ENCODE measurements at places on chromosomes 5 and 9.

- DNase-seq, result no peak
Observed at GRCh38 chr5:76371960-76372322, 31.1 kb upstream of the IQGAP2 start.

GRCh38 chr5:59178482-59178881 is 595.6 kb downstream of the RAB3C start:
- DNase-seq, result no peak

DNA sequence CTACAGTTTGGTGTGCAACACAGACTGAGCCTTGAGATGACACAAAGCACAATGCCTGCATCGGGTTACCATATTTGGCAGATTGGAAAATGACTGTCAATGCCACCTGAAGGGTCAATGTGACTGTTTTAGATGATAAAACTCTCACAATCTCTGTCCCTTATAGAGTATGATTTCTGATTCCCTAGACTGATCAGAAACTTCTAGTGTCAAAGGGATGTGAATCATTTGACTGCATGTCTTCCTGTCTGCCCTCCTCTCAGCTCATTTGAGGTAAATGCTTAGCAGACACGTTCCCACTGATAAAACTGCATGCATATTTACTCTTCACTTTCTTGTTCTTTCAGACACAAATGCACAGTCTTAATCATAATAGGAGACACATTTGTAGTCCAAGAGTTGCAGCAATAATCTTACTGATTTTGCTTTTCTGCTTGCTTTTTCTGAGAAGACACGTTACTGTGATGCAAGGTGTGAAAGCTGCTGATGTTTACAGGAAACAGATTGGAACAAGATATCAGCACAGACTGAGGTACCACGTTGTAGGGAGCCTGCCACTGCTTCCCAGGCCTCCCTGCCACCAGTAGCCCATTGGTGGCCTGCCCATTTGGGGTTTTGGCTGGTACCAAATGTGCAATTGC is 77.8 kb downstream of the GCNT4 start:
- no peak for DNase-seq

DNA sequence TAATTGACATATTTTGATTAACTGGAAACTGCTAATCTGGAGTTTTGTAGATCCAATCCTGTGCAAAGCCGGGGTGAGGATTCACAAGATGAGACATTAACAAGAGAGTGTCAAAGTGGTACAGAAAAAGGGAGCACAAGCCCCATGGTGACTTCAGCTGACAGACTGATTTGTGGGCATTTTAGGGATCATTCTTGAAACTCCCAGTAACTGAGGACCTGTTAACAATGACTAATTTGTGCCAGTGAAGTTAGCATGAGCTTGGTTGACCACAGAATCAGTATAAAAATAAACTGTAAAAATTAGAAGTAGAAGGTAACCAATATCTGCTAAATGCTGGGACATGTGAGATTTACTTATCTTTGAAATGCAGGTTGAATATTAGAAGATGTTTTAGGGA is 1578.3 kb downstream of the EFNA5 start:
- no peak for DNase-seq

GRCh38 chr9:7456377-7456776 is 343.2 kb downstream of the DMAC1 start:
- no peak for DNase-seq

GRCh38 chr9:13716601-13717321 is 437.3 kb upstream of the MPDZ start:
- DNase-seq, result no peak

- no peak for DNase-seq
Observed at GRCh38 chr9:122078557-122078956, 14.6 kb downstream of the TTLL11 start.

GRCh38 chr9:76394960-76395252 is 680 bp upstream of the RFK start:
- peak; percentile 83 for DNase-seq

DNA sequence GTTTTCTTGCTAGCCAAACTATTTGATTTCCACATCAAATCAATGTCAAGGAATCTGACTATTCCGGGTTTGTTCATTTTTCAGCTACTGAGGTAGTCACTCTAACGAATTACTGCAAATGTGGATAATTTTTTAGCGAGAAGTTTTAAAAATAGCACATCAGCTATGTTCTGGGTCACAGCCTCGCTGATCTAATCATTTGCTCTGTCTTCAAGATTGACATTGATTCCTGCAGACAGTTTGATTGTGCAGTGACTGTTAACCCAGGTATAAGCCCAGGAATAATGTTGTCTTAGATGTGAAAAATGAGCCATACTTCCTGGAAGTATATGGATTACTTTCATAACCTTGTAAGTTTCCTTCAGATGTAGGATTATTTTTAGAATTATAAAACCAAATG is 175.1 kb downstream of the BAAT start:
- no peak for DNase-seq

GRCh38 chr5:141560725-141561483 is 57.9 kb downstream of the DIAPH1 start:
- DNase-seq, result no peak

DNA sequence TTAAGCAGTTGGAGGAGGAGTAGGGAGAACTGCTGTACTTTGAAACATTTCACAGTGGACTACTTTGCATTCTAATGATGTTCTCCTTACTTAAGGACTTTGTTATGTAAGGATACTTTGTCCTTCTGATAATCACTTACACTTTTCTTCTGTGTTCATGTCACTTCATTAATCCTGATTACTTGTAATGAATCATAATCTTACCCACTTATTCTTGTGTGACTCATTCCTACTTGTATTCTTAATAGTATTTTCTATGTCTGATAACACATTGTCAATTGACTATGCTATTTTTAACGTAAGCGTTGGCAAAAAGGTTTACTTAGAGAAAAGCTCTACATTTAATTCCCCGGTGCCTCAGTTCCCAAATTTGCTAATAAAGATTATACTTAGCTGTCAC is 63.8 kb downstream of the GHR start:
- no peak for DNase-seq

DNA sequence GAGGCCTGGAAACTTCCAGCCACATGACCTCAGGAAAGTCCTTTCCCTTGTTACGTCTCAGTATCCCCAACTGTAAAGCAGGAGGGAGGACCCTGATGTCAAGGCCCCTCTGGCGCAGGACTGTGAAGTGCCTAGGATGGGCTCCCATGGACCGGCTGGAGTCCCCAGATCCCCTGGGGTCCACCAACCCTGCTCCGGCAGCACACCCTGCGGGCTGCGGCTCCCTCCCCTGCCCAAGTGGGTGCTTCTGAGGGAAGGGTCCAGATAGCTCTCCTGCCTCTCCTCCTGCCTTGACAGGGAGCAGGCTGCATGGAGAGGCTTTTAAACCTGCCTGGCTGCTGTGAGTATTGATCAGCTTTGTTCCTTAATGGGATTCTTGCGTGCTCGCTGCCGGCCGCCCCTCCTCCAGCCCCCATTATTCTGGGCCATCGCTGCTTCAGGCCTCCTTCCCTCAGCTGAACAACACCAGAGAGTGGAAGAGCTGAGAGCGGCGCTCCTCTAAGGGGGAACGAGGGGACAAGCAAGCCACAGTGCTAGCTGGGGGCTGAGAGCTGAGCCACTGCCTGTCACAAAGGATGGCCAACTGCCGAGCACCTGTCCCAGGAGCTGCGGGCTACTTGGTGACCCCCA is 25.6 kb upstream of the NTNG2 start:
- DNase-seq, result no peak

GRCh38 chr9:23309800-23310199 is 516.2 kb downstream of the ELAVL2 start:
- no peak for DNase-seq

GRCh38 chr9:98118640-98119601 is at the start of gene TRIM14:
TSS of gene TRIM14 (minus strand) at chr9:98119222. CDS start at chr9:98119188, 34 bp downstream.
- peak; percentile 74 for DNase-seq

- DNase-seq, result no peak
Observed at GRCh38 chr5:133399247-133399891, 213.0 kb downstream of the FSTL4 start.

- no peak for DNase-seq
Observed at GRCh38 chr5:14281746-14282181, 138.6 kb downstream of the TRIO start.

GRCh38 chr5:59325070-59325469 is 568.5 kb downstream of the PDE4D start:
- no peak for DNase-seq

DNA sequence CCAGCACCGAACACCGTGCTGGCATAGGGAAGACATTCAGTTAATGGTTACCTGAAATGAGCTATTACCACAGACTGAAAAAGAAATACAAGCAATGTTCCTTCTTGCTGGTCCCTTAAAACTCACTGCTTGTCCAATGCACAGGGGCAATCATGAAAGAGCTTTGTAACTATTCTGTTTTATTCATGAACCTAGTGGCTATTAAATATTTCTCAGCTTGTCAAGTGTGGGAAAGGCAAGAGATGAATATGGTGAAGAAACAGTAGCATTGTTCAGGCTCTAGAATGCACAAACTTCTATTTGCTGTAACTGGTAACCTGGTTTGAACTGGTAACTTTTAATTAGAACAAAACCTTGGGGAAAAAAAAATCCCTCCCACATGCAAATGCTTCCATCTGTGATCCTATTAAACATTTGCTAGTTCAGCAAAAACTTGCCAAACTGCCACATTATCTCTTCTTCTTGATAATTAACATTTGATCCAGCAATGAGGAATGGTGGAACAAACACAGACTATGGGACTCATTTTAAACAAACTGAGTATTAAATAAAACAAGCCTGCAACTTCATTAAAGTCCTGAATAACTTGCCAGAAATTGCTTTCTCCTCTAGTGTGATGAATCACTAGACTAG is 36.1 kb downstream of the YIPF5 start:
- no peak for DNase-seq
